GM04504 (cell line): ENCODE measurements at places on chromosomes 3 and 15.

DNA sequence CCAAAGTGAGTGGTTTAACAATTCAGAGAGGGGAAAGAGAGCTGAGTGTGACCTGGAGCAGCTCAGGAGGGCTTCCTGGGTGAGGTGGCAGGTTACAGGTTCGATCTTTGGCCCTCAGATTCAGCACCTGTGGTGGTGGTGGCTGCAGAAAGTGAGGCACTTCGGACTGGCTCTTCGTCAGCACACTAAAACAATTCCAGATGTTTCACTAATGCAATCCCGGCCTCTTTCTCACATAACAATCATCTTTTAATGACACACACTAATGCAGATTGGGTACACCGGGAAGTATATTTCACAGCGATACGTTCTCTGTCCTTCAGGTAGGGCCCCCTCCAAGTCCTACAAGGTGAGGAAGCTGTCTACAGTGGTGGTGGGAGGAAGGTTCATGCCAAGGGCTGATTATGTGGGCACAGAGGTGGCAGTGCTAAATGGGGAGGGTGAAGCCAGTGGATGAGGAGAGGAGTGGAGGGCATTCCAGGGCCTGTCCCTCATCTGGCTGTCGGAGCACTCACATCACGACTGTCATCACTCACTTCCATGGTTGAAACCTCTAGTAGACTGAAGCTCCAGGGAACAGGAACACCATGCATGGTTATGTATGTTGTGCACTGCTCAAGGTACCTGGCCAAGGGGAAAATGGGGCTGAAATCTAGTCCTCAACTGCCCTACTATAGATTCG is 171.1 kb downstream of the RAB11A start:
- no peak for DNase-seq

- DNase-seq: no peak
Observed at GRCh38 chr3:56706629-56707028, 23.6 kb upstream of the TASOR start.

DNA sequence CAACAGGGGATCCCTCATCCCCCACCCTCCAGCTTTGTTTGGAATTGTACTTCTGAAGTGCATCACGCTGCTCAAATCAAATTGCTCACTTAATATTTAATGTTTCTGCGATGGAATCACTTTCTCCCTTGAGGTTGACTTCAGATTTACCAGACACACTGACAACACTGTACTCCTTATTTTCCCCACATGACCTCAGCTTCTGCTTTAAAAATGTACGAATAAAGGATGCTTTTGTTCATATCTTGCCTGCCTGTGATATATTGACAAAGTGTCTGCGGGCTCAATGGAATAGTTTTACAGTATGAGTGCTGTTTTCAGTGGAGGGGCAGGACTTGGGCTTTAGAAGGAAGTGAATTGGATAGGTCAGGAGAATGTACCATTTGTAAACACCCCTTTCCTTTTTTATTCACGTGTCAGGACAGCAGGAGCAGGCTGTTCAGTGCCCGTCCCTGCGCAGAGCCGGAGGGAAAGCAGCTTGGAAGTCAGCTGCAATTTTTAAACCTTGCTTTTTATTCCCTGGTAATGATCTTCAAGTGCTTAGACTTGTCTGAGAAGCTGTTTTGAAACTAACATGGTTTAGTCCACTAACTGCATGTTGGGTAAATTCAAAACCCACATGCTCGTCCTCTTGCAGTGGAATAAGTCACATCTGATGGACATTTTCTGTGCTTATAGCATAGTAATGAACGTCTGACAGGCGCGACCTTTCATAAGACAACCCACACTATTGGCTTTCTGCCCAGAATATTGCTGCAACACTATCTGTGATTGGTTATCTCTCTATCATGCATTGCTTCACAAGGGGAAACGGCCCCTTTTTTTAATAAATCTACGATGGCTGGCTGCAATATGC is 29.9 kb downstream of the MBNL1 start:
- DNase-seq: peak; percentile 93

DNA sequence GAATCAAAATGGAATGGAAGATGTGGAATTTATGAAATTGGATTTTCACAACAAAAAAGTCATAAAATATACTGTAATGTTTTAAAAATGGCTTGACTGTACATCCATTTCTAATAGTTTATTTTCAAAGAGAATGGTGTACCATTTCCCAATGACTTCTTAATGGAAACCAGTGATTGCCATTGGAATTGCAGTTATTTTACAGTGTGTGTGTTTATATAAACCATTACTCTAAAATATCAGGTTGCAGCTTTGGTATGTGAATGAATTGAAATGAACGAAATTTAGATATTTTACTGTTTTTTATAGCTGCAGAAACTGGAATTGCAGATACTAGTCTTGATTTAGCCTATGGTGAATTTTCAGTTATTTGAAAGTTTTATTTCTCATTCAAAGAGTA is 165.6 kb downstream of the UBE2E2 start:
- DNase-seq: no peak

DNA sequence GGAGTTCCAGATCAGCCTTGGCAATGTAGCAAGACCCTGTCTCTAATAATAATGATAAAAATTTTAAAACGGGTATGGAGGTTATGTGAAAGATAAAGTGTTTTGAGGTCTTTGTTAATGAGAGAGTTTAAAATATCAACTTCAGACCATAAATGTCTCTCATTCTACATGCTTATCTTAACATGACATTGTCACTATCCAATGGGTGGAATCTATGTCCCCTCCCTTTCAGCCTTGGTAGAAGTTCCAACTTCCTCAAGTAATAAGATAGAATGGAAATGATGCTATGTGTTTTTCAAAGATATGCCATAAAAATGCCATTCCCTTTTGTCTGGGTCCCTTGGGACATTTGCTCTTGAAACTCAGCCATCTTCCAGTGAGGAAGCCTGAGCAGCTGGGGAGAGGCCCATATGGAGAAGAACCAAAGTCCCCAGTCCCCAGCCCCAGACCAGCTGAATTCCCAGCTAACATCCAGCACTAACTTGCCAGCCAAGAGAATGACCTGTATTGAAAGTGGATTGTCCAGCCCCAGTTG is 17.0 kb downstream of the RPSA start:
- no peak for DNase-seq

GRCh38 chr3:155963570-155963969 is 93.1 kb downstream of the GMPS start:
- DNase-seq: no peak

GRCh38 chr15:36912311-36912712 is 188.0 kb downstream of the MEIS2 start:
- no peak for DNase-seq

- no peak for DNase-seq
Observed at GRCh38 chr15:85826756-85827515, 32.2 kb upstream of the KLHL25 start.

GRCh38 chr15:81264072-81264857 is 59.7 kb downstream of the STARD5 start:
- DNase-seq: no peak

GRCh38 chr3:24843955-24844354 is 349.3 kb upstream of the THRB start:
- no peak for DNase-seq

DNA sequence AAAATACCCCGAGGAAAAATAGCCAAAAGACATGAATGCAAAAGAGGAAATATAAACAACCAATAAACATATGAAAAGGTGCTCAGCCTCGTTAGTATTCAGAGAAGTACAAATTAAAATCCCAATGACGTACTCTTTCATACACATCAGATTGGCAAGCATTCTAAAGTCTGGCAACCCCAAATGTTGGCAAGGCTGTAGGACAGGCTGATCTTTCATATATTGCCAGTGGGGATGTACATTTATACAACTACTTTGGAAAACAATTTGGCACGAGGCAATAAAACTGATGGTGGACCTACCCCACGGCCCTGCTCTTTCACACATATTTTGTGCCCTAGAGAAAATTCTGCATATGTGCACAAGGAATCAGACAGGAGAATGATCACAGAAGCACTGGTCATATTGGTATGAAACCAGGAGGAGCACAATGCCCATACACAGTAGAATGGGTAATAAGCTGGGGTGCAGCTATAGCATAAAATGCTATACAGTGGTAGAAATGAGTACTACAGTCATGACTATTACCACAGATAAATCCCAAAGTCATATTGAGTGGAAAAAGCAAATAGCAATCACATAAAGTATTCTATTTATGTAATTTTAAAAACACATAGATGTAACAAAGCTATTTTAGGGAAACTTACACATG is 176.0 kb upstream of the SLC24A5 start:
- no peak for DNase-seq

GRCh38 chr3:33557279-33557678 is 117.1 kb upstream of the UBP1 start:
- no peak for DNase-seq

GRCh38 chr15:31974154-31974794 is 56.0 kb upstream of the CHRNA7 start:
- no peak for DNase-seq

- DNase-seq: no peak
Observed at GRCh38 chr3:32413845-32414521, 22.3 kb downstream of the CMTM7 start.

GRCh38 chr15:92633418-92633817 is 22.2 kb downstream of the FAM174B start:
- DNase-seq: no peak

DNA sequence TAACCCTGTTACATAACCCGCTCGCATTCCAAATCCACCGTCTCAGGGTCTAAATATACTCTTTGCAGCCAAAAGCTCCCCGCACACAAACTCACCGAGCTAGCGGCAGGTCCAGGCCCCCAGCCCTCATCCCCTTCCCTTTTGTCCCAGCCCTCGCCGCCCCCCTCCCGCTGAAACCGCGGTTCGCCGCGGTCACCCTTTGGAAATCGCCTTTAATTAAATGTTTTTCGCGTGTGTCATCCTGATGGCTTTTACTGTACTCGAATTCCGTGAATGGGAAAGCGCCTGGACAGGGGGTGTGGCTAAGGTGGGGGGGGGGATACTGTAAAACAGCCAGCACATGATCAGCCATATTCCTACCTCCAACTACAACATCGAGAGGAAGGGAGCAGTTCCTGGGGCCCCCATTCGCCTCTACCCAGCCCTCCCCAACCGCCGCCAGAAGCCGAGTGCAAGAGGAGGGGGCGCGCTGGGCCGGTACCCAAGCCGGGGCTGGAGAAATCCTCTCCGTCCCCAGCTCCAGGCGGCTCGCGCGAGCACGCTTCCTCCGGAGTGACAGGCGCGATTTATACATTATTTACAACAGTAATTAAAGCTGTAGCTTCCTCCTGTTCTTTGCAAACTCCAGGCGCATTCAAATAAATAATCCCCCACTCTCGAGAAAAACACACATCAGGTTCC is 1.7 kb downstream of the RORA start:
- DNase-seq: peak; percentile 41

DNA sequence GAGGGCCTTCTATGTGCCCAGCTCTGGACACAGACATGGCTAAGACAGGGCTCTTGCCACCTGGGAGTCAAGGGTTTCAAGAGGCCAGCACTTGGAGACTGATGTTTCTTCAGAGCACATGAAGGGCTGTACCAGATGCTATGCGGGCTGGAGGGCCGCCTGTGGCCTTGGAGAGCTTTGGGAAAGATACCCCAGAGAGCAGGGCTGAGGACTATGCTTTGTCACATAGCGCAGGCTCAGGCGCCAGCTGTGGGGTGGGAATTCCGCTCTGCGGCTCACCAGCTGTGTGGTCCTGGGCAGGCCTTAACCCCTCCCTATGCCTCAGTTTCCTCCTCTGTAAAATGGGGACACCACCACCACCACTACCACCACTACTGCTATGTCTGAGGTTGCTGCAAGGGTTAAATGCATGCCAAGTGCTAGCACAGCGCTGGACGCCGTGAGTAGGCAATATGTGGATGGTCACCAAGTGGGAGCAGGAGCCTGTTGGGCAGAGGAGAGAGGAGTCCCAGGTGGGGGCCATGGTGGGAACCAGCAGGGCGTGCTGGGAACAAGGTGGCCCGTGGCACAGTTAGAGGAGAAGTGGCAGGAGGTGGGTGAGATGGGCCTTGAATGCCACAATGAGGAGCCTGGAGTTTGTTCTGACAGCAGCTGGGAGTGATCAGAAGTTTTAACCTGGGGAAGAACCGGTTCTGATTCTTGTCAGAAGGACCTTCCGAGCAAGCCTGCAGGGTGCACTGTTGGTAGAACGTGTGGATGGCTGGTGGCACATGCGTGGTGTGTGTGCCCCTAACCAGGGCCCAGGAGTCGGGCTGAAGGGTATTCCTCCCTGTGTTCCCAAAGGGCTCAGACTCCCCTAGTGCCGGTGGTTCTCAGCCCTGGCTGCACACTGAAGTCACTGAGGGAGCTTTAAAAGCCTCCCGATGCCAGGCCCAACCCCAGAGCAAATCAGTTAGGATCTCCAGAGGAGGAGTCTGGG is 41.7 kb downstream of the FEM1B start:
- no peak for DNase-seq
